SK-N-SH treated with all-trans-retinoic acid at 6 μM for 48 hours (cell line): ENCODE measurements at places on chromosomes 13 and 19.

DNA sequence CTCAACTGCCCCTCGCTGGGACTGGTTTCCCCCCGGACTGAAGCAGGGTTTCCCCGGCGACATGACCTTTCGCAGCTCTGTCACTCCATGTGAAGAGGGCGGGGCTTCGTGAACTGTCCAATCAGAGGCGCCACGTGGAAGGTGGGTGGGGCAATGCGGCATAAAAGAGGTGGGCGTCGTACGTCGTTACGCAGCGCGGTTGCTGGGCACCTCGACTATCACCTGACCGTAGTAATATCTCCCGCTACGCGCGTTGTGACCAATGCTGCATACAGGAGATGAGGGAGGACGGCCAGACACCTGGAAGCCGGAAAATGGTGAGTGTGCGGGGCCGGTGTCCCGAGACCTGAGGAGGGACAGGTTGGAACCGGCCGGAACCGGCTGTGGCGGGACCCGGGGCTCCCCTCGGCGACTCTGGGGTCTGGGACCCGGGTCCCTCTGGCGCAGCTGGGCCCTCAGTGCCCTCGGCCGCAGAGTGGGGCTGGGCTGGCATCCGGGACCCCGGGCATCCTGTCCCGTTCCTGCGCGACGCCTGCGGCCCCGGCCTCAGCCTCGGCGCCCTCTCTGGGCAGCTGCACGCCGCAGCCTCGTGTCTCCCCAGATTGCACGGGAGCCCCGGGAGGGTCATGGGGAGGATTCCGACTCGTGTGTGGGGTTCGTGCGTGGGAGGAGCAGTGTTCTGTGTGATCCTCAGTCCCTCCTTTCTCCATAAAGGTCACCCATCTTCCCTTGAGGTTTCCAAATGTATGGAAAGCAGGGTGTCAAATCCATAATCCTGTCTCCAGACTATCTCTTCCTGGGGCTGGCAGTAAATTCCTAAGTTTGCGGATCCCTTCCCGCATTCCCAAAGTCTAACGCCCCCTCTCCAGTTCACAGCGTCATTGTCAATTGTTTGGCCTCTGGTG is 32.2 kb downstream of the ZNF136 start:
- peak; percentile 52; the same call in 2 of the 3 replicates for ATAC-seq

DNA sequence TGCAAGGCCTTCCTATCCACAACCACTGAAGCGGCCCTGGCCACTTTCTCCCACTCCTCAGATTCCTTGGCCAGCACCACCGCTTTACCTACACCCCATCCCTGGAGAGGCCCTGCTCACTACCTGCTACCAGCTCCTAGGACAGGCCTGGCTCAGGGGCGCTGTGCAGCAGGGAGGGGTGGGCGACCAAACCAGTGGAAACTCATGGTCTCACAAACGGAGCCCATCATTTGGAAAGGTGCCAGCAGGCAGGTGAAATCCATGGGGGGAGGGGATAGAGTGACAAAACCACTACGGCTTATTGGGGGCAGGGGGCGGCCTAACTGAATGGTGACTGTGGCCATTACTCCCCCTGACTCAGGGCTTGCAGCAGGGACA is 27.6 kb downstream of the C19orf47 start:
- no peak for ATAC-seq

- ATAC-seq: peak; percentile 88
Measured at GRCh38 chr13:32940601-32941000, 75.6 kb upstream of the KL start.

GRCh38 chr13:114229506-114229905 is 5.2 kb upstream of the CDC16 start:
- no peak for ATAC-seq

DNA sequence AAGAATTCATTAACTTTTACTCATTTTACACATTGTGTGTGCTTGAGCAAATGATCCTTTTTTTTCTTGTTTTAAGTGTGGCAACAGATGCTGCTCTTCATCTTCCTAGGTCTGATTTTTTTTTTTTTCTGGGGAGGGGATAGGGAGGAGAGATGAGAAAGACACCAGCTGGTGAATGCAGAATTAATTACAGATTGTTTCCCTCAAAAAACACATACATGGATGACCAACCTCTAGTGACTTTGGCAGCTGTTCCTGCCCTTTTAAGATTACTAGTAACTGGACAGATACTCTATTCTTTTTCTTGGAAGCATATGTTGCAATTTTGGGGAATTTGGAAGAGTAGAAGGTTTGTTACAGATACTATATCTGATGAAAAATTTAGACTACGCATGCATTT is 103.6 kb upstream of the MYO16 start:
- no peak for ATAC-seq

DNA sequence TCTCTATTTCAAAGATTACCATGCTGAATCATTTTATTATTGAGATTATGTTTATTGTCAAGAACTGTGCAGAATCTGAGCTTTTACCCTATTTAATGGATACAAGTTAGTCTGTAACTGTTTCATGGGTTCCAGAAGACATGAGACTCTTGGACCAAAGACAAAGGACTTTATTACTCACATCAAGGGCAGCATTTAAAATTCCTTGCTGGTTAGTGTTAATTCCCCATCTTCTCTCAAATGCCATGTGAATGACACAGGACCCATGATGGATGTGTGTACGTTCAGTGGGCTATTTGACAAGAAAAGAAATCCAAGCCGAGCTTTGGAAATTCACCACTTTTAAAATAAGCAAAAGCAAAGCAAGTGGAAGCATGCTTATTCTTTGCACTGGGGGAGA is 139.9 kb downstream of the PCDH20 start:
- ATAC-seq: no peak

DNA sequence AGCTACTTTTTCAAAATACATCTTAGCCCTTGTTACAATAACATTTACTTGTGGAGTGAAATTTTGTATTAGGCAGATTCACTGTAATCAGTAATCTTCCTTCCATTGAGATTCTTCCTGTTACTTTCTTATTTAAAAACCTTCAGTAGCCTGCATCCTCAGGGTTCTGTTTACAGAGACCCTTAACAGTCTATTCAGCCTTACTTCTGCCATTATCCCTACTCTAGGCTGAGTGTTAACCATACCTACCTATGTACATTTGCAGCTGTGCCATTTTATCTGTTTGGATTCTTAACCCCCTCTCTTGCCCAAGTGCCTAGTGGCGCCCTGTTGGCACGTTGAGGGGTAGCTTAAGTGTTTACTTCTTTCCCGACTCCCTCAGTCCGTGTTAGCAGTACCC is 71.9 kb downstream of the LRCH1 start:
- ATAC-seq: no peak

DNA sequence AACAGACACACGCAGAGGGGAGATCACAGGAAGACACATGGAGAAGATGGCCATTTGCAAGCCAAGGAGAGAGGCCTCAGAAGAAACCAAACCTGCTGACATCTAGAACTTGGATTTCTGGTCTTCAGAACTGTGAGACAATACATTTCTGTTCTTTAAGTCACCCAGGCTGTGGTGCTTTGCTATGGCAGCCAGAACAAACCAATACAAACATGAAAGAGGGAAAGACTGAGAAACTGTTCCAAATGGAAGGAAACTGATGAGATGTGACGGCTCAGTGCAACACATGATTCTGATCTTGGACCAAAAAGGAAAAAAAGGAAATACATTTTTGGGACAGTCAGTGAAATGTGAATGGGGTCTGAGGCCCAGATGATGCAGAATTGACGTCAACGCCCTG is 30.2 kb upstream of the SACS start:
- no peak for ATAC-seq

GRCh38 chr19:5142725-5143097 is 173.8 kb downstream of the KDM4B start:
- no peak for ATAC-seq

- no peak for ATAC-seq
Measured at GRCh38 chr13:60572003-60572798, 175.2 kb downstream of the TDRD3 start.

DNA sequence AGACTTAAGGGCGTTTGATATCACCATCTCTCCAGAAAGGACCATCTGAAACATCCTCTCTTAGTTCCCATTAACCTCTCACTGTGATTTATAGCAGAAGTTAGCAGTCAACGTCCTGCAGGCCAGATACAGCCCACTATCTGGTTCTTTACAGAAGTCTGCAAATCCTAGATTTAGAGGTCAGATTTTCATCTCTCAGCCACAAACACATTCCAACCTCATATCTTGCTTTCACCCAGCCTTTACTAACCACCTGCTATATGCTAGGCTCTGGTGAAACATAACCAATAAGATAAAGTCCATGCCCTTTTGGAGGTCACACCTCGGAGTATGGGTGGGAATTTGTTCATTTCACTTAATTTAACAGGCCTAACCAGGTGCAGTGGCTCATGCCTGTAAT is 76.8 kb upstream of the CACNA1A start:
- ATAC-seq: no peak

DNA sequence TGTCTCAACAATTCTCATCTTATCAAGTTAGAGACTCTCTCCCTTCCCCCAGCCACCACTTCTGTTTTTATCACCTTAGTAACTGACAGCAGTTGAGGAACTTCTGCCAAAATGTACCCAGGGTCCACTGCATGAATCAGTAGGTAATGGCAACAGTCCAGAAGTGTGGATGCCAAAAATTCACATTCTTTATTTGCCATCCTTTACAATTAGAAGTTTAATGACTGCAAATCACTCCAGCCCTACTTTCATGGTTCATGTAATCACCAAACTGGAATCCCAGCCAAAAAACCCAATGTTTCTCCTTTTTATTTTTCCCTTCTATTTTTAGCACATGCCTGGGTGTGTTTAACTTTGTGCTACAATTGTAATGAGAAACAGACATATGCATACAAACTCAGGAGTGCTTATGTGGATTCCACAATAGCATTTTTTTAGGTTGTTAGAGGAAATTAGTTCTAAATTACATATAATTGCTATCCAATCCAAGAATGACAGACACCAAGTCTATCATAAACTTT is 243.5 kb downstream of the RGCC start:
- peak; percentile 85 for ATAC-seq

DNA sequence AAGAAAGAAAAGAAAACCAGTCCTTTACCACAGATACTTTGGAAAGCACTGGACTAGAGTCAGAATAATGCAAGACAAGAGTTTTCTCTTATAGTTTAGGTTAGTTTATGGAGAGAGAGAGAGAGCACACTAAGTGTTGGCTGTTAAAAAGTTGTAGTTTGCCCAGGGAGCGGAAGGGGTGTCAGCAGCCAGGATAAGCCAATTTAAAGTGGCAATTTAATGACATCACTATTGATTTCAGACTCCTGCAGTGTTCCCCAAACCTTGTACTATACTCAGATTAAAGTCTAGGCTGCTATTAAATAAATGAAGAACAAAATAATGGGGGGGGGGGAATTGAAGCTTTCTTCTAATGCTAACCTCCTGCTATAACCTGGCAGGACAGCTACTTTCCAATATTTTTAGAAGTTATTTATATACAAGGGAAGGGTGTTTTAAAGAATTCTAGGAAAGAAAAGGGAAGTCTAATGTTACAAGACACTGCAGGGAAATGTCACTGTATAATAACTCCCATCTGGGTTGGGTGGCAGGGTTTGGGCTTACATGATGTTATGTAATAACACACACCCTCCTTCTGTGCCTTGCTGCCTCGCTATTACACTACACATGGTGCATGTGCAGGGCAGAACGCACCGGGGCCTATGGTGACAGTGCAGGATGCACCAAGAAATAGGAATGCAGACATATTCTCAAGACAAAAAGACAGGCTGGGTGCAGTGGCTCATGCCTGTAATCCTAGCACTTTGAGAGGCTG is 19.9 kb downstream of the TPT1 start:
- no peak for ATAC-seq

GRCh38 chr13:95185311-95185710 is 115.9 kb downstream of the ABCC4 start:
- ATAC-seq: no peak

DNA sequence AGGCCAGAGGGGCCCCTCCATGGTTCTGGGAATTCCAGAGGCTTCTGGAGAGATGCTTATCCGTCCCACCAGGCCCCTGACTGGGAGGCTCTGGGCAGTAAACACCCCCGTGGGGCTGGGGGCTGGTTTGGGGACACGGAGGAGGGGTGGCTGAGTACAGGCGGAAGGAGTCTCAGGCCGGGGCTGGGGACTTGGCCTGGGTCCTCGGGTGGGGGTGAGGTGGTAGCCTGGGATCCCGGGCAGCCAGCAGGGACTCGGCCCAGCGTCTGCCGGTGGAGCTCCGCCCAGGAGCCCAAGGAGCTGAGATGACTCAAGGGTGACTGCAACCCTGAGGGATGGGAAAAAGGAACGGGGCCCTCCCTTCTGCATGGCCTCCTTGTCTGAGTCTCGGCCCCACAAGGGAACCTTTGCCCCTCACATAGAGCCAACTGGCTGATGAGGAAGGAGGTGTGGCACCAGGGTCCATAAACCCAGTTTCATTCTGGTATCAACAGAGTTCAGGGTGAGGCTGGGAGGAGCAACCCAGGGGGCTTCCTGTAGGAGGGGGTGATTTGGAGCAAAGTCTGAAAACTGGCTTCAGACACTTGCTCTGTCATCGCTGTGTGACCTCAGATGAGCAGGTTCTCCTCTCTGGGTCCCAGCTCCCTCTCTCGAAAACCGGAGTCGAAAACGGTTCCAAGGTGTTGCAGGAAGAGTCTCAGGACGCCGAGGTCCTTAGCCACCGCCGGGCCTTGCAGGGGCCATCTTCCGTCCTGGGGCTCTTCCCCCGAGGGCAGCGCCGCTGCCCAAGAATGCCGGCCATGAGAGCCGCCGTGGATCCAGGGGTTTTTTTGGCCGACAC is 809 bp downstream of the MISP start:
- peak; percentile 85 for ATAC-seq

DNA sequence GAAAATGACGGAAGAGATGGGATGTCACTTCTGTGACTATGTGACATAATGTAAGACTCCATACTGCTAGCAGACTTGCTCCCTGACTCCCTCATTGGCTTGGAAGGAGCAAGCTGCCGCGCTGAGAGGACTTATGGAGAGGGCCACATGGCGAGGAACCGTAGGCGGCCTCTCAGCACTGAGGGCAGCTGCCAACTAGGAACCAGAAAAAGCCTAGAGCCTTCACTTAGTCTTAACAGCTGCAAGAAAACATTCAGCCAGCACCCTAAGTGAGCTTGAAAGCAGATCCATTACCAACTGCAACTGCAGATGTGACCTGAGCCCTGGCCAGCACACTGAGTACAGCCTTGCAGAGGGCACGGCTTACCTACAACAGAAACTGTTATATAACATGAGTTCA is 33.9 kb downstream of the USP12 start:
- ATAC-seq: no peak

DNA sequence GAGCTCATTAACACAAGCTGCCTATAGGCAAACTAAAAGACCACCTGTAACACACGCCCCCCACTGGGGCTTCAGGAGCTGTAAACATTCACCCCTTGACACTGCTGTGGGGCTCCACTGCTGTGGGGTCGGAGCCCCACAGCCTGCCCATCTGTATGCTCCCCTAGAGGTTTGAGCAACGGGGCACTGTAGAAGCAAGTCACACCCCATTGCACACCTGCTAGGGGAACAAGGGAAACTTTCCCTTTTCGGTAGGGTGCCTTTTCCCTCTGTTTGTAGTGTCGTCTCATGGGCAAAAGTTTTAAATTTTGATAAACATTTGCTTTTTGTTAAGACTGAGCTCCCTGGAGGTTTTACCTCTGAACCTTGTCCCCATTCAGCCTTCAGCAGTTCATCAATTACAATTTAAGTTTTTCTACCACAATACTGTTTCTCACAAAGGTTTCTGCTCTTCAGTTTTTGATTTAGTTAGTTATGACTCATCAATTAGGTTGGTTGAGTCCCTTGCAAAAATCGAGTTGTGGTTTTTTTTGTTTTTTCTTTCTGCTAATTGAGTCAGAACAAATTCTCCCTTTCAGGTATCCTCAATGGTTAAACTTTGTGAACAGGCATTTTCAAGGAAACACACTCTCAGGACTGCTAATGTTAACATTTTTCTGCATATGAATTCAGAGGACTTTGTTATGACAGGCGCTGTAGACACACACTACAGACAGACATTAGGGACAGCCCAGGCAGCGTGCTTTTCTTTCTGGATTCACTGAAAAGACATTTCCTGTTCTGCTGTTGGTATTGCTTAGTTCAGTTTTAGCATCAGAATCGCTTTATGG is 35.1 kb downstream of the ZNF433 start:
- peak; percentile 67 for ATAC-seq
